Activated T-cell treated with anti-CD3 and anti-CD28 coated beads, Interleukin-2, amount 50 U/mL, for 72 hours (primary cell): ENCODE measurements at places on chromosomes 4 and X.
A peak's percentile ranks its signal among the peaks of the same experiment; 100 is the strongest.

DNA sequence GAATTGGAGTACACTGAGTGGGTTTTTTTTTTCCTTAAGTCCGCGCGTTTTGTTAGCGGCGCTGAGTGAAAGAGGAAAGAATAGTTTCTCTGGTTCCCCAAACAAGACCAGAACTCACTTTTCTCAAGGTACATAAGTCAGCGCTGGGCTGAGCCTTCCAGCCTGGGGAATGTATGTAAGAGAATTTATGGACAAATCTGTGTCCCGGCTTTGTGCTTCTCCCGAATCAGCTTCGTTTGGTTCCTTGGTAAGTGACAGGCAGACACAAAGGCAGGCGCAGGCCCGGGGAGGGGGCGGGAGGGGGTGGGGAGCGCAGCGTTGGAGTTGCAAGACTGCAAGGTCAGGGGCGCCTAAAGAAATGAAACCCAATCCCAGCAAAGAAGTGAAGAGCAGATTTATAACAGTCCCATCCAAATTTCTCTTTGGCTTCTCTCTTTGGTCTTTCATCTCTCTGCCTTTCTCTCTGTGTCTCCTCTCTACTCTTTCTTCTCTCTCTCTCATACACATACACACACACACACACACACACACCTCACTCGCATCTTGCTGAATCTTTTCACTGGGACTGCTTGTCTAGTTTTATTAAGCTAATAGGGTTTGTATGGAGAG, 981 bp downstream of the TET2 start:
- peak; percentile 26 for DNase-seq

DNA sequence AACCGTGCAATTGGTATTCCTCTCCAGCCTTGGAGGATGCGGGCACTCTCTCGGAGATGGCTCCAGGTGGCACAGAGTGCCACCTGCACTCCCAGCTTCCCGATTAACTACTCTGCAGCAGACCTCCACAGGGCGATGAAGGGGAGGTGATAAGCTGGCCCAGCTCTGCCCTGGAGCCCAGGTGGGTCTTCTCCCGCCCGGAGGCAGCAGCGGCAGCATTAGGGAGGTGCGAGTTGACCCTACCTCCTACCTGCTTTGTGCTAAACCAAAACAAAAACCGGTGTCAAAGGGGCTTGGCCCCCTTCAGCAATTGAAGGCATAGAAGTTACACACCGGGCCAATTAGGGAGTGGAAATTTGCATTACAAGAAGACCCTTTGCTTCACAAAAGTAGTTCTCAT, 137.4 kb upstream of the MAMLD1 start:
- no peak for DNase-seq

DNA sequence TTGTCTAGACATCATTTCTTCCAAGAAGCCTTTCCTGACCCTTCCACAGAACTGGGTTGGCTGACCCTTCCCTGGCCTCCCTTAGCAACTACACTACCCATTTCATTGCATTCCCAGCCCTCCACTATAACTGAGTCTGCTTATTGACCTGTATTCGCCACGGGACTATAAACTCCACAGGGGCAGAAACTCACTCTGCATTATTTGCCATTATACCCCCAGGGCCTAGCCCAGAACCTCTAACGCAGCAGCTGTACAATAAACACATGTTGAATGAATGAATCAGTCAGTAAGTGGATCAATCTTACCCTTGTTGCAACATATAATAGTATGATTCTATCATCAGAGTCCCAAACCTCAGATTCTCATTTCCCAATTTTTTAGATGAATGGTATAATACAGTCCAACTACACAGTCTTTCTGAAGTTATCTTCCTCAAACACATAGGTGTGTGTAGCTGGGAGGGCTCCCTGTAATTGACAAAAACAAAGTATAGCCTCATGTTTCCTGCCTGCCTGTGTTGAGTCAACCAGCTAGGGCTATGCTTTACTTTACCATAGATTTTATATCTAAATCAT, 209.3 kb downstream of the CHIC2 start:
- DNase-seq = no peak

- DNase-seq = no peak
Measured at GRCh38 chr4:6622744-6623143, 17.7 kb upstream of the MRFAP1 start.

- no peak for DNase-seq
Measured at GRCh38 chr4:177246641-177247584, 62.8 kb upstream of the NEIL3 start.

DNA sequence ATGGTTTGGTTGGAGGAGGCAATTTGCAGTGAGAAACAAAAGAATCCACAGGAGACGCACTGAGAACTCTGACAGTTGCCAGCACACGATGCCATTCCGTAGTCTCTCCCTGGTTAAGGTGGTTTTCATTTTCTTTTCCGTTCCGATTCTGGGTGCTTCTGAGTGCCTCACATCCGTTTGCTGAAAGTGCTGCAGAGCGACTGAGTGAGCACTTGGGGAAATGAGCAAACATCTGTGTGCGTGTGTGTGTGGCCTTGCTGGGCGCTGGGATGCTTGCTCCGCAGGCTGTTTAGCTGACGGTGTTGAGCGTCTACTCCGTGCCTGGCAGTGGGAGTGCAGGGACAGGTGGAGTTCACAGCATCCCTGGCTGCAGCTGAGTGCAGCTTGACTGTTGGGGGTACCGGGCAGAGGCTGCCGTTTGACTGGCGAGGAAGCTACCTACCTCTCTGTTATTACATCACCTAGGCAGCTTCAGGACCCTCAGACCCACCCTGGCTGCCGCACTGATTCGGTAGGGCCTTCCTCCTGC, 49.3 kb downstream of the SORCS2 start:
- DNase-seq = no peak

DNA sequence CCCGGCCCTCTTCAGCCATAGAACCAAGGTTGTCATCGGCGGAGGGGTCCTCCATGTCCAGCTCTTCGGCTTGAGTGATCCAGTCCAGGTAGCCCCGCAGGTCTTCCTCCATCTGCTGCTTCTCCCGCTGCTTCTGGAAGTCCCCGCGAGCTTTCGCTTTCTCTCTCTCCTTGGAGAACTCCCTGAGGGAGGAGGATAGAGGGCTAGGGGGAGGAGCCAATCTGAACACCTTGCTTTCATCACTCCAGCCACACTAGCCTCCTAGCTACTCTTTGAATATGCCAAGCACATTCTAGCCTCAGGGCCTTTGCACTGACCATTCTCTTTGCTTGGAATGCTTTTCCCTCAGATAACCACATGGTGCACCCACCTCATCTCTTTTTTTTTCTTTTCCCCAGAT, 6.2 kb downstream of the CACNA1F start:
- no peak for DNase-seq

DNA sequence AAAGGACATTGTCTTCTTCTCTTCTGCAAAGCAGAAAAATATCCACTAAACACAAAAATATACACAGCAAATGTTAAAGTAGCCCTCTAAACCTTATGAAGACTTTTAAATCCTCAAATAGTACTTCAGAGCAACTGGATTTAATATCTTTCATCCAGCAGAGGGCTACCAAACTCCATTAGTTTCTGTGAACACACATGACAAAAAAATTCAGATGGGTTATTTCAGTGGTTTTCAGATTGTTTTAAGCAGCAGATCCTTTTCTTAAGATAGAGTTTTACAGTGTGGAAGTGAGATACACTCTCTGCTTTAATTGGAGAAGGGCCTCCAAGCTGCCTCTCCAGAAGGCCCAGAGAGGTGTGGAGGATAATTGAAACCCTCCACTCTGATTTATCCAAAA, 56.7 kb downstream of the ANK2 start:
- no peak for DNase-seq

DNA sequence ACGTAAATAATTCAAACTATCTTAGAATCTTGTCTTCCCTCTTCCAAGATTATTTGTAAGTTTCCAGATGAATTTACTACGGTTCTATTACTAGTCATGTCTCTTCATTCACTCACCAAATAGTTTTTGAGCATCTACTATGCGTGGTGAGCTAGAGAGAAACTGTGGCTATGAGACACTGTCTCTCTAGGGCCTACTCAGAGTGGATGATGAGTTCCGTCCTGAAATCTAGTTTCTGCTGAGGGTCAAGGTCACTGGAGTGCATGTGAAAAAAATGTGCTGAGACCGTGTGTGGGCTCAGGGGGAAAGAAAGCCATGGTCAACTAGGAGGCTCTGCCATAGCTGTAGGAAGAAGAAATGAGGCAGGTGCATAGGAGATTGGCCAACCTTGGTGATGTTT, 320.2 kb upstream of the GATB start:
- no peak for DNase-seq

GRCh38 chr4:127486248-127486647, 146.5 kb upstream of the INTU start:
- no peak for DNase-seq

DNA sequence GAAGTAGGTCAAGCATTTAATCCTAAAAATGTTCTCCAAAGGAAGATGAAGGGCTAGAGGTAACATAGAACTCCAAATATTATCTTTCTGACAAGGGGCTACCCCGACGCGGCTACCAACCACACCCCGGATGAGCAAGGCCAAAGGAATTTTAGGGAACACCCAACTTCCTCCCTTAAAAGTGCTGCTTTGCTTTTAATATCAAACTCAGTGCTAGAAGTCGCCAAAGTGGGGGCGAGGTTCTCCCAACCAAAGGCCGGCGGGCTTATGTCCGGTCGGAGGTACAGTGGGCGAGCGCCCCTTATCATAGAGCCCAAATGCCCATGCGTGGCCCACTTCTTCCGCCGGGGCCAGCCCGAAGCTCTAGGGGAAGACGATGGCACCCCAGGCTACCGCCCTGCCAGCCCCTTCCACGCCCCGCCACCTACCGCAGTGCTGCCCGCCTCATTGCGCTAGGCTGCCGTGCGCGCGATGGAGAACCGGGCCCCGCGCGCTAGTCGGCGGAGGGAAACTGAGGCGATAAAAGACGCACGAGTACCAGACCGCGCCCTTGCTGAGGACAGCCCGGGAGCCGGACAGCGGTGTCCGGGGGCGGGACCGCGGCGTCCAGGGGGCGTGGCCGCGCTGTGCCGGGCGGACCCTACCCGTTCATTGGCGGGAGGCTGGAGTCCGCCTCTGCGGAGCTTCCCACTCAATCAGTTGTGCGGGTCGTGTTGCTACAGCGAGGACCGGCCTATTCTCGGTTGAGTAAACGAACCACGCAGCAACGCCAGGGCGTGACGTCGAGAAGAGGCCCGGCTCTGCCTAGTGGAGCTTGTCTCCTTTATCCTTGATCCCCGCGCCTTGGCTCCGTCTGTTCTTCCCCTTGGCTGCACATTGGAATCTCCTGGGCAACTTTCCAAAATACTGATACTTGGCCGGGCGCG, at the start of gene ACOT9:
Gene ACOT9, minus strand, starts transcription at position 580 of the 926 bp plus-strand sequence. Its CDS starts 132 bp downstream, at position 448.
- peak; percentile 82 for DNase-seq

- no peak for DNase-seq
Measured at GRCh38 chr4:2596611-2597010, 60.2 kb downstream of the FAM193A start.

GRCh38 chr4:38939165-38939564, 71.6 kb downstream of the FAM114A1 start:
- DNase-seq = no peak

GRCh38 chr4:16830081-16830480, 68.4 kb downstream of the LDB2 start:
- DNase-seq = no peak

DNA sequence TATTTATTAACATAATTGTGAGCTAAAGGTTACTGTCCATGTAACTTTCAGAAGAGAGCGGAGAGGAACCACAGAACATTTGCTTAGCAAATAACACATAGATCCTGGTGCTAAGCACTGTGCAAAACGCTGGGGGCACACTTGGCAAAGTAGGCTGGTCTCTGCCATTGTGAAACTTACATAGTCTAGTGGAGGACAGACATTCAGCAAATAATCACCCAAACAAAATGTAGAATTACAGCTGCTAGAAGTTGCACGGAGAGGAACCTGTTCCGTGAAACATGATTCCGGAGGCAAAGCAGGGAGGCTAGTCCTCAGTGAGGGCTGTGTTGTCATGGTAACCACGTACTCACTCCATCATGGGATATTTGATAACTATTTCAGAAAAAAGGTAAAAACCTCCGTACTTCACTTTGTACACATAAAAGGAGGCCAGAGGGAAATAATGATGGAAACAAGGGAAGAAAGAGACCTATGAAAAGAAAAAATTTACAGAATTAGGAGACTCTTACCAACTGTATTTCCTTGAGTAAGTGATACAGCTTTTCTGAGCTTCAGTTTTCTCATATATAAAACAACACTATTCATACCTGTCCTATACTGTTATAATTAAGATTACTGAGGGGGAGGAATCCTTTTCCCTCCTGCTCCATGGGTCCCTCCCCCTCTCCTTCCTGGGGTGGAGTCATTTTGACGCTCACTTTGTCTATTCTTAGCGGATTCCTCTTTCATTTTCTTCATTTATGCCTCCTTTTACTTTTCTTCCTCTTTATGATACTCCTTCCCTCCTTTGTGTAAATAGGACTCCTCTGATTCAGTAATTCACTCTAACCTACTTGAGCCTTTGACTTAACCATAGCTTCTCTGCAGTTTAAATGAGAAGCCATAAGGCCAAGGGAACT, 825 bp upstream of the RASGEF1B start:
- DNase-seq = no peak

- DNase-seq = no peak
Measured at GRCh38 chr4:78621395-78621794, 69.8 kb downstream of the ANXA3 start.

DNA sequence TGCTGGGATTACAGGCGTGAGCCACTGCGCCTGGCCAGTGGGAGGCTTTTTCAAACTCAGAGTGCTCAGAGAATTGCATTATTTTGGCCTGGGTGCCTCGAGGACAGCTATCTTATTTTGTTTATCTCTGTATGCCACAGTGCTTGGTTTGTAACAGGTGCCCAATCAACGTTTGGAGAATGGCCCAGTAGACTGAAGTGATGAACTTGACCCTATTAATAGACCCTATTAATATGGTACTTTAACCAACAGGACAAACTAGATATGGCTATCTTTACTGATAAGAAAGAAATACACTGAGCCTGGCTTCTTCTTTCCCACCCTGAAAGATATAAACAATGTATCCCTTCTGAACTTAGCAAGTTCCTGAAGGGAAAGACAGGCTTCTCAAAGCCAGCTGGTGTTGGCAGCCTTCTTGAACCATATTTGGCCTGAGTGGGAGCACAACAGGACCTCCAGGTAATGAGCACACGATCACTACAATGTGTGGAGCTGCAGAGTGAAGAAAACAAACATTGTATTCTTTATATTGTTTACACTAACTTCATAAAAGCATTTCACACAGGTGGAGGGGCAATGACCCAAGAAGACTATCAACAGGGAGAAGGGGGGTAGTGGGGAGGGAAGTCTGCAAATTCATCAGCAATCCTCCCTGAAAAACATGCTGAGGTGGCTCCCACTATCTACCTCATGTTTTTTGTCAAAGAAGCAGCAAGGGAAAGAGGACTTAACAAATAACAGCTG, 41.7 kb downstream of the PRPS1 start:
- DNase-seq = no peak

- DNase-seq = no peak
Measured at GRCh38 chrX:6568031-6568430, 33.1 kb upstream of the VCX3A start.

GRCh38 chr4:83230928-83231327, 53.7 kb downstream of the COQ2 start:
- DNase-seq = no peak
